Stimulated activated CD4-positive, alpha-beta T cell treated with anti-CD3 and anti-CD28 coated beads, Interleukin-1b, Interleukin-23, amount 100 ng/mL, for 24 hours (primary cell): ENCODE measurements at places on chromosomes 4 and X.
A peak's percentile ranks its signal among the peaks of the same experiment; 100 is the strongest.

DNA sequence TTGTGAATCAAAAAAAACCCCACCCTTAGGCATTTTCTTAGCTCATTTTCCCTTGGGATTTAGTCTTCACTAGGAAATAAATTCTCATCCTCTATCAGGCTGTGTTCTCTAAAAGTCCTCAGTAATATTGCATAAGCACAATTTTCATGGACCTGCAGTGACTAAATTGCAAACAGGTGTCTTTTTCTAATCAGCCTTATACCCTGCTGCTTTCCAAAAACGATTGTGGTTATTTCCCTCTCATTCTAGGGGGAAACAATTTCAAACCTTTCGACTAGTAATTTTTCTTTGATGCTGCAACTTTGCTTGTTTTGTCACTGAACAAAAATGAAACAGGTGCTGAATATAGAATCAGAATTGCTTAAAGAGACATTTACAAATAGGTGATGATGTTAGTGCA is 549.9 kb downstream of the PDHA2 start:
- no peak for DNase-seq

GRCh38 chrX:17299206-17299605 is 75.8 kb upstream of the NHS start:
- DNase-seq = no peak

- no peak for DNase-seq
These were observed 1.2 kb upstream of the PHKA2 start for GRCh38 chrX:18985186-18985435.

- peak; percentile 5 for DNase-seq
These were observed 40.6 kb downstream of the FAM149A start for GRCh38 chr4:186144946-186145569.

DNA sequence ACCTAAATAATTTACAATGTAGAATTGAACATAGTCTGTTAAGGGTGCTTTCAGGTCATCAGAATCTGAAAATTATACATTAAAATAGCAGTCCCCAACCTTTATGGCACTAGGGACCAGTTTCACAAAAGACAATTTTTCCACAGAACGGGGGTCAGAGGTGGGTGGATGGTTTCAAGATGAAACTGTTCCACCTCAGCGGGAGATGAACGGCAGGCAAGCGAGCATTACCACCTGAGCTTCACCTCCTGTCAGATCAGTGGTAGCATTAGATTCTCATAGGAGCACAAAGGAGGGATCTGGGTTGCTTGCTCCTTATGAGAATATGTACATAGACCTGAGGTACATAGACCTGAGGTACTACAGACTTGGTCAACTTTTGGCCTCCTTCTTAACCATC is 29.0 kb downstream of the LRBA start:
- DNase-seq = peak; percentile 31

GRCh38 chr4:99205153-99205979 is 13.7 kb downstream of the ADH6 start:
- DNase-seq = no peak

- no peak for DNase-seq
These were observed 1195.1 kb downstream of the PCDH18 start for GRCh38 chr4:136337216-136337615.

- no peak for DNase-seq
These were observed 109.6 kb upstream of the STIM2 start for GRCh38 chr4:26751004-26751403.

DNA sequence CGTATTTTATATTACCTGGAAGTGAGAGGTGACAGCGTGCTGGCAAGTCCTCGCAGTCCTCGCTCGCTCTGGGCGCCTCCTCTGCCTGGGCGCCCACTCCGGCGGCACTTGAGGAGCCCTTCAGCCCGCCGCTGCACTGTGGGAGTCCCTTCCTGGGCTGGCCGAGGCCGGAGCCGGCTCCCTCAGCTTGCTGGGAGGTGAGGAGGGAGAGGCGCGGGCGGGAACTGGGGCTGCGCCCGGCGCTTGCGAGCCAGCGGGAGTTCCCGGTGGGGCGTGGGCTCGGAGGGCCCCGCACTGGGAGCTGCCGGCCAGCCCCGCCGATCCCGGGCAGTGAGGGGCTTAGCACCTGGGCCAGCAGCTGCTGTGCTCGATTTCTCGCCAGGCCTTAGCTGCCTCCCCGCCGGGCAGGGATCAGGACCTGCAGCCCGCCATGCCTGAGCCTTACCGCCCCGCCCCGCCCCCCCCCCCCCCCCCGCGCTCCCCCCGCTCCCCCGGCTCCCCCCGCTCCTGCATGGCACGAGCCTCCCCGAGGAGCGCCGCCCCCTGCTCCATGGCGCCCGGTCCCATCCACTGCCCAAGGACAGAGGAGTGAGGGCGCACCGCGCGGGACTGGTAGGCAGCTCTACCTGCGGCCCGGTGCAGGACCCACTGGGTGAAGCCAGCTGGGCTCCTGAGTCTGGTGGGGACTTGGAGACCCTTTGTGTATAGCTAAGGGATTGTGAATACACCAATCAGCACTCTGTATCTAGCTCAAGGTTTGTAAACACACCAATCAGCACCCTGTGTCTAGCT is 298.9 kb upstream of the MAGEB16 start:
- no peak for DNase-seq

- DNase-seq = no peak
These were observed 6.5 kb upstream of the NDST4 start for GRCh38 chr4:115119804-115120352.

GRCh38 chrX:8731559-8732395 is at the start of gene ANOS1:
Gene ANOS1, minus strand, starts transcription at chrX:8732137. Its CDS starts 101 bp downstream, at chrX:8732036.
- DNase-seq = no peak

GRCh38 chrX:19886883-19887531 is 393 bp downstream of the SH3KBP1 start:
- DNase-seq = no peak

DNA sequence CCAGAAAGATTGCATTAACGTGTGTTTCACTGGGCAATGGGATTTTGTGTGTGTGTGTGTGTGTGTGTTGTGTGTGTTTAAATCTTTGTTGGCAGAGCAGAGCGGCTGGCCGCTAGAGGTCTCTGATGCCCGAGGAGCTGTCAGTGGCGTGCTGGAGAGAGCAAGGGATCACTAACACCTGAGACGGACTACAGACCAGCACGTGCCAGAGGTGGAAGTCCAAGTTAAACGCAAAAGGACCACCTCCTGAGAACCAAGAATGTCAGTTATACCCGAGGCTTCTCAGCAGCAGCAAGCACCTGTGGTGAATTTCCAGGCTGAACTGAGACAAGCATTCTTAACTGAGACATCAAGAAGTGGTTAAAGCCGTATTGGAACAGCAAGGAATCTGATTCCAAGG is 9.0 kb upstream of the SLC25A14 start:
- no peak for DNase-seq

DNA sequence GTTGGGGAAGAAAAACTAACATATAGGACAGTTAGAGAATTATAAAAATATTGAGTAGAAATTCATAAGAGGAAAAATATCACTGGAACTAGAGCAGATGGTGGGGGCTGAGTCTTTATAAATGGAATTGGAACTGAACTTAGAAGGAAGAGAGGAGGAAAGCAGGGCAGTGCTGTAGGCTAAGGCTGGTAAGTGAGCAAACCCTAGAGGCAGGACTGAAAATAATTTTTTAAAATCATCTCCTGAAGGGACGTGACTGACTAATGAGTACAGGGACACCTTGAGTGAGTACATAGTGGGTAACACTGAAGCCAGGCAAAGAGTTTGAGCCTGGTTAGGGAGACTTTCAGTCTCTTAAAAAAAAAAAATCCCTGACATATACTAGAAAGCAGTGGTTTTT is 63.3 kb downstream of the GALNT7 start:
- no peak for DNase-seq

DNA sequence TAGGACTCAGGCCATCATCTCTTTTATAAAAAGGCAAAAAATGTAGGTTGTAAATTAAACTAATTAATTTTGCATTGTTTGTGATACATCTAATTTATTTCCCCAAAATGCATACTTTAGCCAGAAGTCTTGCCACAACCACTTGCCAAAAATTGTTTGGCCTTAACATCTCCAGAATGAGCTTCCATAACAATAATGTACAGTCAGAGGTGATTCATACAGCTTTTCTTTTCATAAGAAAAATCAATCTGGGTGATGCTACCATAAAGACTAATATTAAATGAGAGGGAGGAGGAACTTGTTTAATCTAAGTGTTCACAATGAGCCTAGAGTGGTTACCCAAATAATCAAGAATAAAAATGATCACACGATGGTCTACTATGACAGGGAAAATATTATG is 59.3 kb downstream of the AMMECR1 start:
- no peak for DNase-seq

DNA sequence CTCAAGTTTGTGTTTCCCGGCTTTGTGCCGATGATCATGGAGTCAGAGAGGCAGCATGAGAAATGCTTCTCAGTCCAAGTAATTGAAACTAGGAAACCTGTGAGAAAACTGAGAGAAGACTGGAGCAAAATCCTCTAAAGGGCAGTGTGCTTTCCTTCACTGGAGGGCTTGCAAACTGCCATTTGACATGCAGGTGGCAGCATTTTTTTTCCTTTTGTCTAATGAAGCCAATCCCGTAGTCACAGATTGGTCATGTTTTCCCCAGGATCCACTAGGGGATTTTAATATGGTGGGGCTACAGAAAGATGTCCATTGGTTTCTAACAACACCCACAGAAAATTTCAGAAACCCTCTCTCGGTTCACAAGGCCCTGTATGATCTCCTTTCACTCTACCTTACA is 117.4 kb upstream of the NUDT10 start:
- no peak for DNase-seq

- no peak for DNase-seq
These were observed 149.5 kb downstream of the CCNG2 start for GRCh38 chr4:77306496-77306895.

DNA sequence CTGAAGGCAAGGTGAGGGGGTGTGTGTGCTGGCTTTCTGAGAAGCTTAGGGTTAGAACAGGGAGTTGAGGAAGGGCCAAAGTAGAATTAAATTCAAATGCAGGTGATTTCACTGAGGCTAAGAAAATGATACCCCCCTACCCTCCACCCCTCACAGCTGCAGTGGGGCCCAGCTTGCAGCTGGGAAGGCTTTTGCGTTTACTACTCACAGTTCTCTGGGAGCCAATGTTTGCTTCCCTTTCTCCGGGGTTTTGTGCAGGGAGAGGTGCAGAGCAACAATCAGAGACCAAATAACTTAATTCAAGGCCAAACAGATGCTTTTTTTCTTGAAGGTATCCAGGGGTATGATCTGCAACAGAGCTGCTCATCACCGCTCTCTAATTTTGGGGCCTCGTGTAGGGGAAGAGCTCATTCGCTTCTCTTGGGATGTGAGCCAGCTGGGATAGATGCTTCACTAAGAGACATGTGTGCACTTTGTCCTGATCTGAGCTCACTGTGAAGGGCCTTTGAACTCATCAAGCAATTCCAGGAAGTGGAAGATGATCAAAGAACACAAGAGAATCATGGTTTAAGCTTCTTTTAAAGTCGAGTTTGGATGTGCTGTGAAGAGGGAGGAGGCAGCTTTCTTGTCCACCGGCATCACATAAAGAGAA is 122.7 kb upstream of the C1GALT1C1 start:
- no peak for DNase-seq

DNA sequence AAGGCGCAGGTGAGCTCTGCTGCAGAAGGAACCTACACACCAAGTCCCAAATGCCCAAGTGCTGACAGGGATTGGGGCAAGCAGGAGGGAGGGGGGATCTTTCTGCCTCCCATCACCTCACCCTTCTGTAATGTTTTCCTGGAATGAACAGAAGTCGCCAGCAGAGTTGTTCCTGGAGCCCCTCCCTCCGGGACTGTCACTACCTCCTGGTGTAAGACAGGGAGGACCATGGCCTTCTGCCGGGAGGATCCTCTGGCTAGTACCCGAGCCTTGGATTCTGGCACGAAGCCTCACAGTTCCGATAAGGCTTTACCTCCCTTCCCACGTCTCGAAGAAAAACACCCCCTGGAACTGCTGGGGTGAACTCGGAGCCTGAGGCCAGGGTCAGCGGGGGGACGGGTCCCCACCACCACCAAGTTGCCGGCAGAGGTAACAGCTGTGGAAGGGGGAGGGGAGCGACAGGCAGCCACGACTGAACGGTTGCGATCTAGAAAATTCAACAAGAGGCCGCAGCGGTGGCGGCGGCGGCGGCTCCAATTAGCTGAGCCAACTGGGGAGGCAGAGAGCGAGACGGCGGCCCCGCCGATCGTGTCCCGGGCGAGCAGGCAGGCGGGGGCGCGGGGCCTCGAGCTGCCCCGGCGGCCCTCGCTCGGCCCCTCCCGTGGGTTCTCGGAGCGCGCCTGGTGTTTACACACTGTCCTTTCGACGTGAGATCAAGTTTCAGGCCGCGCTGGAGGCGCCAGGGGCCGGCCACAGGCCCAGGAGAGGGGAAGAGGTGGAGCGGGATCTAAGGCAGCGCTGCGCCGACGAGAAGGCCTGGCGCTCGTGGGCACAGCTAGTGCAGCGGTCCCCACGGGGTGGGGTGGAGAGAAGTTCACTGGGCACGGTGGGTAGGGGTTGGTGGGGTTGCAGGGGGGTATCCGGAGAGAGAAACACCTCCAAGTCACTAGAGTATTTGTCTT is 53.7 kb upstream of the BCOR start:
- no peak for DNase-seq

DNA sequence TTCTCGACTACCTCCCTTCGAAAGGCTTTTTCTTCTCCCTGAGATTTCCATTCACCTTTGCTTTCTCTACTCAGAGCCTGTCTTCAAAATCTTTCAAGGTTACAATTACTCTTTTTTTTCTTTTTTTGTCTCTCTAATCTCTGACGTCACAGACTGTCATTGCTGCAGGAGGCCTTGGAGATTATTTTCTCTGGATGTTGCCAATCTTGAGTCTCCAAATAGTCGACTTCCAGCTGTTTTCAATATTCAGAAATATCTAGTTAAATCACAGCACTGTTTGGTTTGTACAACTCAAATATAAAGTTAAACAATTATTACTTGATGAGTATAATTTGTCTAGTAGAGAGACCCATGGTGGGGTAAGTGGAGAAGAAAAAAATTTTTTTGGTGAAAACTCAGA is 359.0 kb upstream of the BOD1L1 start:
- no peak for DNase-seq

DNA sequence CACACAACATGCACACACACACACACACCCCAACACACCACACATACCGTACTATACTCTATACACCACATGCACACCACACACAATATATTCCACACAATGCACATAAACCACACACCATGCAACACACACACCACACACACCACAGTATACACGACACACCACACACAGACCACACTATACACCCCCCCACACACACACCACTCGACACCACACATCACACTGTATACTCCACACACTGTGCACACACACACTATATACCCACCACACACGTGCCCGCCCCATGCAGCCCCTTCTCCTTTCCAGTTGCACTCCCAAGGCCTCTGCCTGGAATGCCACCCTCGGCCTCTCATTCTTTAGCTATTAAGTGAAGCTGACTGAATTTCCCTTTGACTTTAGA is 148.2 kb upstream of the NOCT start:
- no peak for DNase-seq

GRCh38 chr4:101018836-101019235 is 328.5 kb downstream of the PPP3CA start:
- no peak for DNase-seq

- DNase-seq = no peak
These were observed 27.9 kb downstream of the ARHGEF6 start for GRCh38 chrX:136752796-136753195.

DNA sequence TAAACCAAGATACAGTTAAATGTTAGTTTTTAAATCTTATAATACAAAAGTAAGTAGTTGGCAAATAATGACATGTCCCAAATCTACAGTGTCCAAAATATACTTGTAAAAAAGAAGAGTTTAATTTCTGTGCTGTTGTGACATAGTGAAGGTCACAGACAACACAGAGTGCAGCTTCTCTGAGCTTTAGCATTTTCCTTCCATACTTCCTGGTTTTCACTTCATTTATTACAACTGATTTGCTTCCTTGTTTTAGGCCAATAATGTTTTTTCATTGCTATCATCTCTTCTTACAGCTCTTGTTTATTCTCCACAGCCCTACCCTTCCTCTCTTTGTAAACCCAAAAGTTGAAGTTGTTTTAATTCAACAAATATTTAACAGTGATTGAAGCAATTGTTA is 132.4 kb upstream of the TET2 start:
- no peak for DNase-seq
